T47D (cell line): ENCODE measurements at places on chromosomes 3 and 15.

- no peak for DNase-seq
These were observed 51.0 kb downstream of the ZDHHC19 start for GRCh38 chr3:196159952-196160804.

DNA sequence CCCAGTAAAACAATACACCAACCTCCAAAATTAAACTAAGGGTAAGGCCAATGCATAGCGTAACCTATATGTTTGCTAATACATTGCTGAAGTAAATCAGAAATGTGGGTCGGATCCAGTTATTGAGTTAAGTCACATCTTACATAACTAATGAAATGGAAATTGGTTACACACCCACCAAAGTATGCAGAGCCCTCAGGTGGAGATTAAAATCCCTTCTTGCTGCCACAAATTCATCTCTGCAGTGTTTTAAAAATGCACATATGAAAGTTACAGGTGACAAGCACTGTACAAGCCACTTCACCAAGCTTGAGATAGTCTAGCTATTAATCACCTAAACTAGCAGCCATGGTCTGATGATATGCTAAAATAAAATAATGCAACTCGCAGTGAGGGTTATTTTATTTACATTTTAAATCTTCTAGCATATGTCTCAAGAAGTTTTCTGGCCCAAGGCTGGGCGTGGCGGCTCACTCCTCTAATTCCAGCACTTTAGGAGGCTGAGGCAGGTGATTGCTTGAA, 130.6 kb downstream of the AQP9 start:
- no peak for DNase-seq

GRCh38 chr3:65595222-65596028, 443.3 kb downstream of the MAGI1 start:
- no peak for DNase-seq

DNA sequence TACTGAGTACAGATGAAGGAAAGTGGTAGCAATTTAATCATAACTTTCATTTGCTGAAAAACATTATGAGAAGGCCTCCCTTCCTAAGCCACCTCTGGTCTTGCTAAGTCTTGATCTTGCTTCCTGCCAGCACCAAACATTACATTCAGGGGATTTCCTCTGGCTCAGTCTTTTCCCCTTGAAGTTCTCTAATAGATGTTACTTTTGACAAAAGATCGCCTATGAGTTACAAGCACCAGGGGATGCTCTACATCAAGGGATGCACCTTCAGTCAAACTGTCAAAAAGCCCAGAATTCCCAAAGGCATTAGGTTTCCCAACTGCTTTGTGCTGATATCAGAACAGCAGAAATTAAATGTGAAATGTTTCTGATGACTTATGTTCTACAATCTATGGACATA, 47.3 kb downstream of the AQP9 start:
- DNase-seq = no peak

GRCh38 chr3:33420966-33421365, 19.2 kb downstream of the UBP1 start:
- no peak for DNase-seq
